ENCODE measurements at places on chromosomes 6 and 20.

GRCh38 chr20:18133962-18134361 is 3.7 kb upstream of the KAT14 start:
- no peak for DNase-seq

- no peak for DNase-seq
Observed at GRCh38 chr20:19928328-19929011, 88.7 kb upstream of the NAA20 start.

DNA sequence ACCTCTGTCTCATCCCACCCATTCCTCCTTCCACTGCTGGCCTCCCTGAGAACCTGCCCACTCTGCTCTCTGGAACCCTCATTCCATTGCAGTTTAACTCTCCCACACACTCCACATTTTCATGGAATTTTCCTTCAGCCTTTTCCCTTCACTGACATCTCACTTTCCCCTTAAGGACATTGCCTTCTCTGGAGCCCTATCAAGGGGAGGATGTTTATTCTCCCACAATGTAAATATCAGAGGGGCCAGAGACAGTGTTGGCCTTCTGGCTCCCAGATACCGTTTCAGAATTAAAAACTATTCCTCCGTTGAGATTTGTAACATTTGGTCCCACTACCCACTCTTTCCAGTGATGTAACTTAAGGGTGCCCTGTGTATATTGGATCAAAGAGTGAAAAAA is 199.5 kb upstream of the KCNK16 start:
- no peak for DNase-seq

DNA sequence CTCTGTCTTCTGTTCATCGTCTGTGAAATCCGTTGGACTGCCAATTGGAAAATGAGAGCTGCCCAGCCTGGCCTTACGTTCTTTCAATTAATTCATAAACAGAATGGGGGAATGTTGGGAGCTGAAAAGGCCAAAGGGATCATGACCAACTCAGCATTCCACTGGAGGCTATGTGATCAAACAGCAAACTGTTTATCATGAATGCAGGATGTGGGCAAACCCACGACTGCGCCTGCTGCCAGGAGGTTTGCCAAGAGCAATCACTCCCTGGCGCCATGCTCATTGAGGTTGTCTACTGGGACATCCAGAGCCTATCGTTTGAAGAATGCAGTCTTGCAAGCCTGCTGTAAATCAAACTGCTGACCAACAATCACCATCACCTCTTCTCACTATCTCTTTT is 9.3 kb upstream of the FKBP1A start:
- no peak for DNase-seq

DNA sequence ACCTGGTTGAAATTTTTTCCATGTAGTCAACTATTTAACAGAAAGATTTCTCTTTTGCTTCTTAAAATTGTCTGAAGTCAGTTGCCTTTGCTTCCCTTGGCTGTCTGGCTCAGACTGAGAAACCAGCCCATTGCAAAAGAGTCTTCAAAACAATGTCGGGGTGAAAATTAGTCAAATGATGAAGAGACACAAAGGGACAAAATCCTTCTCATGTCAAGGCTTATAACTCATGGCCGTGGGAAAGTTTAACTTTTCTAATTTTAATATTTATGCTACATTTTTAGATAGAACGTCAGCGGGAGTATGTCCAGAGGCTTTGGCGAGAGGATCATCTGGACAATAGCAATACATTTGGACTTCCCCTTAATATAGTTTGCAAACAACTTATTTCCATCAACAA is 127.2 kb downstream of the CD164 start:
- no peak for DNase-seq

DNA sequence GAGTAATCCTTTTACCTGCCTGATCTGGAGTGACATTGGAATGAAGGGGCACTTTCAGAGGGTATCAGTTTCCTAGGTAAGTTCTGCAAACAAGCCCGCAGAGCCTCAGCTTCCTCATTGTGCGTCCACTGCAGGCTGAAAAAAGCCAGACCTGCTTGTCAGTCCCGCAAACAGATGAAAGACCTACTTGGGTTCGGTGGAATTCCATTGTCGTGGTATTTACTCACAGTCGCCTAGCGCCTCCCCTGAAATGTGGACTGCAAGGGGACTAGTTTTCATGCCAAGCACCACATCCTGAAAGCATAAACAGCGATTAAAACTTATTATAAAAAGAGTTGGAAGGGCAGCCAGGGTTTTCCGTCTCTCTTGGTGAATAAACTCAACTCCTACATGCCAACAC is 121.5 kb downstream of the PAX1 start:
- DNase-seq: no peak

GRCh38 chr6:148085631-148086331 is 256.9 kb upstream of the SASH1 start:
- no peak for DNase-seq

GRCh38 chr20:37596168-37596567 is 68.5 kb upstream of the BLCAP start:
- no peak for DNase-seq

DNA sequence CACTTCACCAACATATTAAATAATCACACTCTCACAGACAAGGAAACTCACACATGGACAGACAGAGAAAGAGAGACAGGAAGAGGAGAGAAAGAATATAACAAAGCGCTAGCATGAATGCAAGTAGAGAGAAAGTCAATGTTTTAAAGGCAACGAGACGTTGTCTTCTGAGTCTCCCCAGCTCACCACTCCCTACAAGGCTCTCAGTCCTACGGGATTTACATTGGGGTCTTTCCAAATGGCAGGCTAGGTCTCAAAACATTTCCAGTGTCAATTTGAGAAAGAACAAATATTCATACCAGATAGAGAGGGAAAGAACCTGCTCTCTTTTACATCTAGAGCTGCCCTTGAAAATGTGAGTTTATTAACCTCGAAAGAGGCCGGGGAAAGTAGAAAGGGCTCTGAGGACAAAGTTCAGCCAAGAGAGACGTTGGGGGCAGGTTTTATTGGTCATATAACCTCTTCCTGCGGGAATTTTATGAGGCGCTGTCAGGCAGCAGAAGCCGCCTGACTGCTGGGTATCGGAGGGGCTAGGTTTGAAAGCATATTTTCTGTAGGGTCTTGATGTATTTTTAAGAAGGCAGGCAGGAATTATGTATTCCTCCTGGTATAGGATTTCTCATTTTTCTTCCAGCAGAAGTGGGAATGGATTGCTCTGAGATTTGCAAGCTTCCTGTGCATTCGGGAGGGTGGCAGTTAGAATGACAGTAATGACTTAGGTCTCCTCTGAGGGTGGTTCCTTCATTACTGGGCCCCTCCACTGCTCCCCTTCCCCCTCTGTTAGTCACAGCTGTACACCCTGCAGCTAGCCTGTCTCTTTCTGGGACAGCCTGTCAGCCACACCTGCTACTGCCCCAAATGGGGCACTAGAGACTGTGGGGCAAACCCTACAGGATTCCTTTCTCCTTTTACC is 34.4 kb upstream of the KIF16B start:
- no peak for DNase-seq

GRCh38 chr6:34584694-34585093 is 28.6 kb upstream of the SPDEF start:
- DNase-seq: no peak

DNA sequence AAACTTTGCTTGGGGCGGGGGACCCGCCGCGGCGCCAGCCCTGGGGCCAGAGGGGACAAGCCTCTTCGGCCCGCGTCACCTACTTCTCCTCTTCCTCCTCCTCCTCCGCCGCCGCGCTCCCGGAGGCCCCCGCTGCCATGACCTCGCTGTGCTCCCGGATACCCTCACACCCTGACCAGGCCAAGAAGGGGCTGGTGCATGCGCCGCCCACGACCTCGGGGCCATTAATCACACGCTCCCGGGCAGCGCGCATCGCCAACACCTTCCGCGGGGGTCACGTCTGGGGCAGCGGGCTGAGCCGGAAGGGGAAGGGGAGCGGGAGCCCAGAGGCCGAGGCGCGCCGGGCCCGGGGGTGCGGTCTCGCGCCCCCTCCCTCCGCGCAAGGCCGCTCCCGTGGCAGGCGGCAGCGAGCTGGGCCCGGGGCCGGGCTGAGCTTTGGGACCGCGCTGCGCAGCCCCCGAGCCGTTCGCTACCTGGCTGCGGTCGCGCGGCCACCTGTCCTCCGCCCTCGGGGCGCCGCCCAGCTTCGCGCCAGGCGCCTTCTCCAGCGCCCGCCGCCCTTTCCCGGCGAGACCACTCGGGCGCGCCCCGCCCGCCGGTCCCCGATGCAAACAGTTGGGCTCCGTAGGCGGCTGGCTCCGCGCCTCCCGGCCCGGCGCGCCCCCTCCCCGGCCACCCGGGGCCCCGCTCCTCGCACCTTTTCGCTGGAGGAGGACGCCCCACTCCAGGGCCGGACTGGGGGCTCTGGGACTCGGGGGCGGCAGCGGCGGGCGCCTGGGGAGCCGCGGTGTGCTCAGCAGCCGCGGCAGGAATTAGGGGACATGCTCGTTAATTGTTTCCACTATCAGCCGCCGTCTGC is 575 bp upstream of the CNR1 start:
- DNase-seq: no peak

DNA sequence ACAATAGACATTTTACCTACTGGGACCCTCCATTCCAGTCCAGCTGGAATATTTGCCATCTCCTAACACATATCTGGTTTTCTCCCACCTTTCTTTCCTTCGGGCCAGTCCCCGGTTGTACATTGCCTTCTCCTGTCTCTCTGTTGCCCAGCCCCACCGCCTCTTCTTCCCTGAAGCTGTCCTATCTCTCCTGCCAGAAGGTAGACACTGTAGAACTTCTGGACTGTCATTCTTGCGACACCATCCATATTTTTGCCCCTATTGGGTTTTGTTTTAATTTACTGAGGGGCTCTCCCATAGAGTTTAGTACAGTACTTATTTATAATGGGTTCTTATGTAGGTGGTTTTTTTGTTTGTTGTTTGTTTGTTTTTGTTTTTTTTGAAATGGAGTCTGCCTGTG is 4.9 kb downstream of the PTK7 start:
- no peak for DNase-seq

- no peak for DNase-seq
Observed at GRCh38 chr6:88650029-88650619, 313.3 kb downstream of the RNGTT start.

- no peak for DNase-seq
Observed at GRCh38 chr6:97136626-97137358, 146.2 kb downstream of the MMS22L start.

DNA sequence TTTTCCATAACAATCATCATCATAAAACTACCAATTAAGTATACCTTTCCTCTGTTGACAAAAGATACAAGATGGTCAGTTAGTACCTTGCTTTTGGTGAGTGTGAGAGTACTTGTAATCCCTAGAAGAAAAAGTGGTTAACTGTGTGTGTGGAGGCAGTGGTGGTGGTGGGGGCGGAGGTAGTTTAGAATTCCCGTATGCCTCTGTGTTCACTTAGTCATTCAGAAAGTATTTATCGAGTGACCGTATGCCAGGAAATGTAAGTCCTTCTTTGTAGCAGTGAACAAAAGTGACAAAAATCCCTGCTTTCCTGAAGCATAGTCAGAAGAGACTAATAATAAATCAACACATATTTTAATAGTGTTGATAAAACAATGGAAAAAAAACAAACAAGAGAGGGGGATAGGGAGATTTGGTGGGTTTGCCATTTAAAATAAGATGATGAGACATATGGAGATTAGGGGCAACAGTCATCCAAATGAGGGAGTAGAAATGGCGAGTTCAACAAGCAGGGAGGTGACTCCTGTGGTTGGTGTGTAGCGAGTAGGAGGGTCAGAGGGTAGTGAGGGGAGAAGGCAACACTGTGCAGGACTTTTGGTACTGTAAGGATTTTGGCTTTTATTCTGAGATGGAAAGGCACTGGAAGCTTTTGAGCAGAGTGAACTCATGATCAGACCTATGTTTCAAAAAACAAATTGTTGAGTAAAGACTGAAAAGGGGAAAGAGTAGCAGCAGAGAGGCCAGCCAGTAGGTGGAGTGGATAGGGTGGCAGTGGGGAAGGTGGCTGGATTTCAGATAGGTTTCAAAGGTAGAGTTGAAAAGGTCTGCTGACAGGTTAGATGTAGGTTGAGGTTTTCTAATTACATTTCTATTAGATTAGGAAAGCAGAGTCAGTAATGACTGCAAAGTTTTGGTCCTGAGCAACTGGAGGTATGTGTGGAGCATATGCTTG is 40.3 kb upstream of the SIM1 start:
- no peak for DNase-seq

- DNase-seq: no peak
Observed at GRCh38 chr6:125302840-125303511, 1.2 kb upstream of the HDDC2 start.

GRCh38 chr6:118843685-118844390 is 50.1 kb upstream of the ASF1A start:
- DNase-seq: no peak

- no peak for DNase-seq
Observed at GRCh38 chr6:12379181-12379580, 89.0 kb downstream of the EDN1 start.

DNA sequence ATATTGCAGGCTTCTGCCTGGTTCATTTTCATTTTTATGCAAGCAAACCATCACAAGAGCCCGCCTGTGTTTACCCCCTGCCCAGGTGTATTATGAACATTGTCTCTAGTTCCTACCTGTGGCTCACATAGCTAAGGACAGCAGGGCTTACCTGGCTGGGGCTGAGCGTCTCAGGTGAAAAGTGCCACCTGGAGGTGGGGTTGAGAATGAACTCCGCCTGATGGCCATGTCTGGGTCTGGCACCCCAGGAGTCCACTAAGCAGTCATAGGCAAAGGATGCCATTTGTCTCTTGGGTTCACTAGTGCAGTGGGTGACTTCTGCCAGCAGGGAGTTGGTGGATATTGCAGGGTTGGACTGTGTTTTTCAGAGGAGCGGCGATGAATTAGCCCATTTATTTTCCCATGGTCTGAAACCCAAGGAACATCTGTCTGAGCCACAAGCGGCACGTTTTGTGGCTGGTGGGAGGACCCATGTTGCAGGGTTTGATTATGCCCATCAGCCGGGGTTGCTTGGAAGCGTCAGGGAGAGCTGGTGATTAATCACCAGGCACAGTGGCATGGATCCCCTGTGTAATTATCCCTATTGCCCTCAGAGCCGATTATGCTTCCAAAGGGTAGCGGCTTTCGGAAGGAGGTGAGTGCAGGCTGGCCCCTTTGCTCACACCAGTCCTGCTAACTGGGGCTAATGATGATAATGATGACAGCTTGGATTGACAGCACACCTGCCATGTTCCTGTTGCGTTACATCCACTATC is 92.1 kb downstream of the CDH26 start:
- DNase-seq: no peak

GRCh38 chr20:32050851-32051556 is 1.0 kb upstream of the HCK start:
- DNase-seq: no peak

DNA sequence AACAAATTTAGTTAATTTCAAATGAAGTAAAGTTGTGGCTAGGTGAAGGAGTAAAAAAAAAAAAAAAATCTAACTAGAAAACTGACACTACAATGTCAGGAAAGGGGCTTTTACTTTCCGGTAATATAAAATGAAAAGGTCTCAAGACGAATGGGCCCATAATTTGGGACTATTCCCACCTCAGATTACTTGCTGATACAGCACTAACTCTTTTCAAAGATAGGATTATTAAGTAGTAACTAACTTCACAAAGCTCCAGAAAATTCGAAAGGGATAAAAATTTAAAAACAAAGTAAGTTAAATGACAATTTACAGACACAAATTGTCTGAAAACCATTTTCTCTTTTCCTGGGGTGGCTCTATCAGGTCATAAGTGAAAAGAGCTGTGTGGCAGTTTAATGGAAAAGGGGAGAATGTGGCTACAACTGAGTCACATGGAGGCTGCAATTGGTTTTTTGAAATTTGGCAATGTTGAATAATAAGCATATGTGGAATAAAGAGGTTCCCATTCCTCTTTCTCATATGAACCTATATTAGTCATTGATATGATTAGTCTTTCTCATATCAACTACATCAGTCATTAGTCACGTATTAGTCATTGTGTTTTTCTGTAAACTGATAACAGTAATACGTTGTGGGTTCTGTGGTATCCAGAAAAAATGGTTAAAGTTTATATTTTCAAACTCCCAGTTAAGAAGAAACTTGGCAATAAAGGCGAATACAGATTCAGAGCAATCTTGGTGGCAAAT is 78.0 kb downstream of the RWDD2A start:
- DNase-seq: no peak

Data from activated T-helper 1 cell treated with anti-CD3 and anti-CD28 coated beads, Interleukin-2, amount 50 U/mL, for 16 hours (primary cell).